SJCRH30 (cell line): ENCODE measurements at places on chromosomes 7 and 10.
A peak's percentile ranks its signal among the peaks of the same experiment; 100 is the strongest.

DNA sequence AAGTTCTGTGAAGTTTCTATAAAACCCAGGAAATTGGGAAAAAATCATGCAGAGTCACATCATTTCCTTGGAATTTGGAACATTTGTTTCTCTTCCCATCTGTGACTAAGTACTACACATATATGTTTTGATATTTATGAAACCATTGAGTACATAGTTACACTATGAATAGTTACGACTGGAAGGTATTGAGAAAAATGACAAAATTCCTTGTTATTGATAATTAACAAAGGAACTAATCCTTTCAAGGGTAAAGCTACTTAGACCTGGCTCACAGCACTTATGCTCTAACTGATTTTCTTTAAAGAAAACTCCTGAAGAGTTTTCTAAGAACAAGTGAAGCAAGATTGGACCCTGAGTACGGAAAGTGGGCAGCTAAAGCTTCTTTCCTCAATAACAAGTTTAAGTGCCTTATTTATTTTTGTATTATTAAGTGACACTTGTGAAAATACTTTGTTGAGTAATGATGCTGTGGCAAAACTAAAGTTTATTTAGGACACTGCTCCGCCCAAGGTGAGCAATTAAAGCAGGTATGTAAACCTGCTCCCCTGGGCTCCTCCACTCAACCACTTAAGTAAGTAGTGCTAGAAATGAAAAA lies 12.0 kb upstream of the GLCCI1 start:
- no peak for DNase-seq

DNA sequence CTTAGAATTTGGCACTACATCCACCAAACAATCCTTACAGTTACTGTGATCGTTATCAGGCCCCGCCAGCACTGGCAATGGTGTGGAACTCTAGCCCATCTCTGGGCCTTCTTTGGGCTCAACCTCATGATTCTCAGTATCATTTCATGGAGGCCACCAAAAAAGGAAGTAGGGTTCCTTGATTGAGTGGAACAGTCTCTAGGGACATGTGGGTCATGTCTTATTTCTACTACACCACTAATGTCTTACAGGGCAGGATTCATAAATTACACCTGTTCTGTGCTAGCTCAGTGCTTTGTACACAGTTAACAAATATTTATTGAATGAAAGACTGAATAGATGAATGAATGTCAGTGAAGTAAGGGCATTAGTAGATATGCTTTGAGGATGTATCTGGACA lies 53.9 kb downstream of the AP3M1 start:
- no peak for DNase-seq

GRCh38 chr10:12491491-12491890 lies 142.1 kb downstream of the CAMK1D start:
- DNase-seq, result no peak

DNA sequence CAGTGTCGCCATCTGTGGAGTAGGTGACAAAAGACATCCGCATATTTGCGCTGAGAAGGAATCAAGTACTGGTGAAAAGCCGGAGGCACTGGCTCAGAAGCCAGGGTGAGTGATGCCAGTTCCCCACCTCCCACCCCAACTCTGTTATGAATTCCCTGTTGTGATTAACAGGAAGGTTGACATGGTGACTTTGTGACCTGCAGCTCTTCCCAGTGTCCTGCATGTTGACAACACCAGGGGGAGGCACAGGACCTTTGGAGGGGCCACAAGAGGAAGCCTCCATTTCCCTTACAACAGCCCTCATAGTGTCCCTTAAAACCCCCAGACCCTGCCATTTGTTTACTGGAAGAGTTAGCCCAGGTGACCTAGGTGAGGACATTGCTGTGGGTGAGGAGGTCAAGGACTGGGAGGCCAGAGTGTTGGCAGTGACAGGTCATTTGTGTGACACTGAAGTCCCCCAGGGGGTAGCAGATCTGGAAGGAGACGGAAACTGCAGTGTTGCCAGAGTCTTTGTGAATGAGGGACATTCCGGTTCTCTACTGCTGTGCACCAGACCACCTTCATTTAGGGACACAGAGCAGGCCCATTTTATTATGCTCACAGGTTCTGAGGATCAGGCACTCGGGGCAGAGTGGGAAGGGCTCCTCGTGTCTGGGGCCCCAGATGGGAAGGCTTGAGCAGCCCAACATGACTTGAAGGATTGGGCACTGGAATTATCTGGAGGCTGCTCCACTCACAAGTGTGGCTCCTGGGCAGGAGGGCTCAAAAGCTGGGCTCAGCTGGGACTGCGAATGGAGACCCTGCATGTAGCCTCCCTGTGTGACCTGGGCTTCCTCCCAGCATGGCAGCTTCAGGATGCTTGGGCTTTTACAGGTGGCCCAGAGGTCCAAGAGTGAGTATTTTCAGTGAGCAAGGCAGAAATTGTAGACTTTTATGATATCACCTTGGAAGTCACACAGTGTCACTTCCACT lies 13.0 kb upstream of the ANTXRL start:
- no peak for DNase-seq

- DNase-seq, result no peak
Measured at GRCh38 chr7:156384706-156385105, 255.9 kb upstream of the RNF32 start.

DNA sequence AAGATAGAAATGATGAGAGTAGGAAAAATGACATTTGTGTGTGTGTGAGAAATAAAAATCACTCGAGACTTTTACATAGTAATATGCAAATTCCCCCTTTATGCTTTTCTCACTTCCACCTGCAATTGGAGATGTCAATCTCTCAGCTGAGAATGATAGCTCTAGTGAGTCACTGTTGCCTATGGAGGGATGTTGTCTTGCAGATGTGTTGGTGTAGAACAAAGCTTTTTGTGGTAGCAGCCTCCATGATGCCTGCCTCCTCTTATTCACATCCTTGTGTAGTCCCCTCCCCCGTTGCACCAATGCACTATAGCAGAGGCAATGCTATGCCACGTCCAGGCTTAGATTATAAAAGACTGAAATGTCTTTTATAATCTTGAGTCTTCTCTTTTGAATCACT lies 33.8 kb downstream of the SPAG6 start:
- no peak for DNase-seq

GRCh38 chr10:132786884-132787494 lies 1.0 kb upstream of the NKX6-2 start:
- DNase-seq, result no peak

DNA sequence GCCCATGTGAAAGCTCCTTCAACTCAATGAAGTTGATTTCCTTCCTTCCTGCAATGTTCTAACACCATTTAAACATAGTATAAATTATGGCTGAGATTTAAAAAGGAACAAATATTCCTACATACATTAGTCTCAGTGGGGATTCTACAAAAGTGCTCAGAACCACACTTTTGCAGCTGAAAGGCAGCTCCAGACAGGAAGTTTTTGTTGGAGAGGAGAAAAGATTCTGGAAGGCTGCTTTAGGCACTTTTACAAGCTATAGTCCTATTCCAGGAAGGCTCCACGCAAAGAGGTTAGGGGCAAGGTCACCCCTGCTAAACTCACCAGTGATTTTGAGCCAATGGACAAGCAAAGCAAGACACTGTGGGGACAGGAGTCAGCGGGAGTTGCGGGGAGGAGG lies 179.2 kb upstream of the CDCA7L start:
- DNase-seq, result no peak

DNA sequence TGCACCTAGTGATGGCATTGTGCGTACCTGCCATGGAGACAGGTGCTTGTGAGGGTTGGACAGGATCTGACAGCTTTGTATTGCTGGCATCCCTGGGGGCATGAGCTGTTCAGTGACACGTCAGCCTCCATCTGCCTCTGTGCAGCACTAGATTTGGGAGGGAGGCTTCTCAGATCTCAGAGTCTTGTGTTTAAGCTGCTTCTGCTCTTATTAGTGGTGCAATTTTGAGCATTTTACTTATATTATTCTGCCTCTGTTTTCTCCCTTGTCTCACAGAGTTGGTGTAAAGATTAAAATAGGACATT lies 5.1 kb downstream of the ARHGAP22 start:
- DNase-seq, result no peak

DNA sequence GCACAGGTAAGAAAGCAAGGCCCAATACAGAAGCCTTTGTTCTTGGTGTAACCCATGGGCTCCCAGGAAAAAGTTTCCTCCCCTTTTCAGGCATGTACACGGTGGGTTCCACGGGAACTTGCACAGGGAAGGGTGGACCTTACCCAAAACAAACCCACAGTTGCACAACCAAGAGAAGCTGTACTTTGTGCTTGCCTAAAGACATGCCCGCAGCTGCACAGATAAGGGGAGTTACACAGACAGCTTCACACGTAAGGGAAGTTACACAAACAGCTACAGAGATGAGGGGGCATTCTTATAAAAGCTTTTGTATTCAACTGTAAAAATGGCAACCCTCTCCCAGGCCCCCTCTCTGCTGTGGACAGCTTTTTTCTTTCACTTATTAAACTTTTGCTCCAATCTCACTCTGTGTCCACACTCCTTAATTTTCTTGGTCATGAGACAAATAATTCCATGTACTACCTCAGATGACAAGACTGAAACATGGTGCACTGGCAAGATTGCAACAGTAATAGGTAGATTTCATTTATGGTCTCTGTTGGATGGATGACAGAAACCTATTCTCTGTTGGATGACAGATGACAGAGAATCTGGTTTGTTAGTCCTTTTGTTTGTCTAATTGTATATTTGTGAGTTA lies 72.9 kb downstream of the ATE1 start:
- DNase-seq, result no peak

- no peak for DNase-seq
Measured at GRCh38 chr7:26198133-26198780, 2.3 kb downstream of the HNRNPA2B1 start.

- no peak for DNase-seq
Measured at GRCh38 chr10:132493756-132494290, 43.8 kb upstream of the INPP5A start.

DNA sequence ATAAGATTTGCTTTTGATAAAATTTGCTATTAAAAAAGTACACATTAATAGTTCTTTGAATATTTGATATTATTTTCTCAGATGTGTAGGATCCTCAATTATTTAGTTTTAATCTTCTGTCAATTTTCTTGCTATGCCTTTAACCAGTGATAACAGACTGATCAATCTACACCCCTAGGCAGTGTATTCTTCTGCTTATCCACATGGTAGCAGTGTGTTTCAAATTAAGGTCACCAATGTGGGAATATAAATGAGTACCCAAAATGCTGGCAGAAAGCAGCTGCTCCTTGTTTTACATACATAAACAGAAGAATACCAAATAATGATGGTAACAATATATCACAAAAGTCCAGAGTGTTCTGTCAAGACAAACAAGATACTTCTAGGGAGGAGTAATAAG lies 87.0 kb downstream of the SKAP2 start:
- DNase-seq, result no peak

DNA sequence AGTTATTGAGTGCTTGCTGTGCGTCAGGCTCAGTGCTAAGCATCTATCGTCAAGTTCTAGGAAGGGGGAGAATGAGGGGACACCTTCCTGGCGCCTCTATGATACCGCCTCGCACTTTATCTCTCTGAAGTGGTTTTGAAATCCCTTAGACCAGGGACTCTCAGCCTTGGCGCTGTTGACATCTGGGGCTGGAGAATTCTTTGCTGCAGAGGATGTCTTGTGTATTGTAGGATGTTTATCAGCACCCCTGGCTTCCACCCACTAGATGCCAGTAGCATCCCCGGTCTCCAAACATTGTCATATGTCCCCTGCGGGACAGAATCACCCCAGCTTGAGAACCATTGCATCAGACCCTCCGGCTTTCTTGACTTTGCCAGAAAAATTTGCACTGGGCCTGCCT lies 285.5 kb downstream of the CCDC3 start:
- no peak for DNase-seq

DNA sequence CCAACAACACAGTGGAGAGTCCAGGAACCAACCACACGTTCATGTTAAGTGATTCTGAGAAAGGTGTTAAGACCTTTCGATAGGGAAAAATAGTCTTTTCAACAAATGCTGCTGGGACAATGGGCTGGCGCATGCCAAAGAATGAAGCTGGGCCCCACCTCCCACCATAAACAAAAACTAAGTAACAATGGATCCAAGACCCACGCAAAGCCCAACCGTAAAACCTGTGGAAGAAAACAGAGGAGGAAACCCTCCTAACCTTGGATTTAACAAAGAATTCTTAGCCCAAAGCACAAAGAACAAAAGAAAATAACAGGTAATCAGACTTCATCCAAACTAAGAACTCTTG lies 272.8 kb downstream of the ELFN1 start:
- DNase-seq, result no peak

- peak; percentile 40 for DNase-seq
Measured at GRCh38 chr10:14879124-14879927, 660 bp downstream of the SUV39H2 start.

- DNase-seq, result no peak
Measured at GRCh38 chr10:72261784-72262404, 11.8 kb upstream of the DDIT4 start.

DNA sequence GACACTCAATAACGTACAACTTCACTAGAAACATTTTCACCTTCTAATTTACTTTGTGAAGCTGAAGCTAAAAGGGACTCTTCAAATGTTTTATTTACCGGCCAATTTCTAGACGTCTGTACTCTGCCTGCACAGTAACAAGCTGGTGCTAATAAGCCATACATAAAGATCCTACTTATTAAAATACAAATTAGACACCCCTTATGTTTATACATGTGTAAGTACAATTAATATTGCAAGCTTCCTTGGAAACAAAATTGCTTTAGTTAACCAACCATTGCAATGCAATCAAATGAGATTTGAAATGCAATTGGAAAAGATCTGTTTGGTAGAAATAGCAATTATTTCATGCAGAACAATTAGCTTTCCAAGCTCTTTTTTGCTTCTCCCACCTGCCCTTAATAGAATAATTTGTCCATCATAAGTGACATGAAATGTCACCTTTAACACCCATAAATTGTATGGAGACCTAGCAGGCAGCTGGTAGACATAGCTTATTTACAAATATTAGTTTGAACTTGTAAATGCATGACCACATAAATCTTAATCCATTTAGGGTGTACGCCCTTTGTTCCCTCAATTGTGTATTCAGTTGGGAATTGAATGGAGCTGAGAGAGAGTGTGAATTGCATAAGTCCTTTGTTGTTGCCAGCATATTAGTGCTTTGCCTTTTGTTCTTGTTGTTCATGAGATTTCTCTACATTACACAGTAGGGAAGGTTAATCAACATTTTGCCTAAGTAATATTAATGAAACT lies 277.1 kb downstream of the CACNA2D1 start:
- DNase-seq, result no peak

- DNase-seq, result no peak
Measured at GRCh38 chr10:127441350-127442219, 107.5 kb upstream of the NPS start.

- DNase-seq, result peak; percentile 19
Measured at GRCh38 chr10:22912763-22913384, 15.0 kb upstream of the ARMC3 start.

DNA sequence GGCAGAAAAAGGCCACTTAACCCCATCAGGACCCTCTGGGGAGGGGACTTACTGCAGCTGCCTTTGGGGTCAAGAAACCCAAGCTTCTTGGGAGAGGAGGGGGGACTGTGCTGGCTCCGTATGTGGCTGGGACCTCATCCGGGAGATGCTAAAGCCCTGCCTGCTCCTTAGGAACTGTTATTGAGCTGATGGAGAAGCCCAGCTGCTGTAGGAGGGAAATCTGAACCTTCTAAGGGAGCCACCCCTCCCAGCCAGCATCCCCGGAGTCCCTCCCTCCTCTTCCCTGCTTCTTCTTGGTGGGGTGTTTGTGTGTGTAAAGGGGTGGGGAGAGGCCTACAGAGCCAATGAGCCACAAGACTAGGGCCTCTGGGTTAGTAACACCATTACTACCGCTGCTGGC lies 8.2 kb downstream of the KCNIP2 start:
- peak; percentile 65 for DNase-seq
